ENCODE measurements at places on chromosomes 2 and 18.

GRCh38 chr2:144374163-144374661 lies 145.7 kb downstream of the ZEB2 start:
- DNase-seq: no peak

DNA sequence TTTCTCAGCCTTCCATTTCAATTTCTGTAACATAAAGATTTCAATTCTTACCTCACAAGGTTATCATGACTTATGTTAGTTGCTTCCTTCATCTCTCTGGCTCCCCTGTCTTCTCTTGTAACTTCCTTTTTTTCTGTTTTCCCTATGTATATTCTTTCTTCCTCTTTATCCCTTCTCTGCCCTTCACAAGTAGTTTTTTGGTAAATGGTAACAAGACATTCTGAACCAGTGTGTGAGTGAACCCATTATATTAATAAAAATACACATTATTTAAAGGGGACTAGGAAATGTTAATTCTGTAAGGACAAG lies 8.4 kb downstream of the ACSL3 start:
- no peak for DNase-seq

GRCh38 chr2:45532181-45532580 lies 78.9 kb downstream of the SRBD1 start:
- DNase-seq: no peak

GRCh38 chr2:176774766-176775451 lies 437.7 kb upstream of the HNRNPA3 start:
- DNase-seq: no peak

- DNase-seq: no peak
Measured at GRCh38 chr2:57802243-57802642, 244.4 kb upstream of the VRK2 start.

- DNase-seq: no peak
Measured at GRCh38 chr2:59868981-59869380, 684.5 kb downstream of the BCL11A start.

DNA sequence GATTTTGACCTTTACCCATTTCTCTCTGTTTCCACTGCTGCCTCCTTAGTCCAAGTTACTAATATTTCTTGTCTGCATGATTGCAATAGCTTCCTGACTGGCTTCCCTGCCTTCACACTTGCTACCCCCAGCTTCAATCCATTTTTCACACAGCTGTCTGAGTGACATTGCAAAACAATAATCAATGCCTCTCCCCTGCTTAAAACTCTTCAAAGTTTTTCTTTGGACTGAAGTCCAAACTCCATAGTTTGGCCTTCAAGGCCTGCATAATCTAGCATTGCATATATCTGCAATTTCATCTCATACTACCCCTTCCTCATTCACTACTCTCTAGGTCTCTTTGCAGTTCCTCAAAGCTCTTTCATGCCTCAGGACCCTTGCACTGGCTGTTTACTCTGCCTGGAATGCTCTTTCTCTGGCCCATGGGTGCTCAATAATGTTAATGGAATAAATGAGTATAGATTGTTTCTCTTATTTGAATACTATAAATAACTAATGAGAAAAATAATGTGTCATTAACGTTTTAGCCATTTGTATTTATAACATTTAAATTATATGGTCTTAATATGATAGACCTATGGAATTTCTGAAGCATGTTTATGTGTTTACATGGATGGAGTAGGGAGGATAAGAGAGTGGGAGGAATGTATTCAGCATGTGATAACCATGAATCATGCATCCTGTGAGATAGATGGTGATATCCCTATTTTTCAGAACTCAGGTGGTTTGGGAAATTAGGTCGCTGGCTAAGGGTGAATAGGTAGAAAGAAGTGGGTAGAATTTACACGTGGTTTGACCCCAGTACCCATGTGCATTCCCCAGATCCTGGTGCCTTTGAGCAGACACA lies 5.7 kb upstream of the TMEM178A start:
- no peak for DNase-seq

DNA sequence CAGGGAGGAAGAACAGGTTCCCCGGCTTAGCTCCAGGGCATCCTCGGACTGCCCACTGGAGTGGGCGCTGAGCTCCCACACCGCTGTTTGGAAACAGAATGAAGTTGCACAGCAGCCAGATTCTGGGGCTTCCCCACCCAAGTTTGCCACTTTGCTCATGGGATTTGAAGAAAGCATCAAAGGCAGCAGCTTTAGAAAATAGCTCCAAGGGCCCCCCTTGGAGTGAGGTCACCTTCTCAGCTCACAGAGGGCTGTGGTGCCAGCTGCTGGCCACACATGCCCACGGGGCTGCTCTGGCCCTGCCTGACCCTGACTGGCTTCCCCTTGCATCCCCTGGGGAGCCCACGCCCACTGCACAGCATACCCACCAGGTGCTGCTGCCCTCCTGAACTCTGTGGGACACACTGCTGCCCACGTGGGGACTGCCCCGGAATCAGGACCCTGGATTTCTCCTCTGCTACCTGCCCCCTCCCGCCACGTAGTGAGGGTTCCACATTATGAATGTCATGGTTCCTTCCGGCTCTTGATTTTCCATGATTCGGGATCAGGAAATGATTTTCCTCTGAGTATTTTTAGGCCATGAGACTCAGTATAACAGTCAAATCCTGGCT lies 70.3 kb downstream of the TGOLN2 start:
- no peak for DNase-seq

DNA sequence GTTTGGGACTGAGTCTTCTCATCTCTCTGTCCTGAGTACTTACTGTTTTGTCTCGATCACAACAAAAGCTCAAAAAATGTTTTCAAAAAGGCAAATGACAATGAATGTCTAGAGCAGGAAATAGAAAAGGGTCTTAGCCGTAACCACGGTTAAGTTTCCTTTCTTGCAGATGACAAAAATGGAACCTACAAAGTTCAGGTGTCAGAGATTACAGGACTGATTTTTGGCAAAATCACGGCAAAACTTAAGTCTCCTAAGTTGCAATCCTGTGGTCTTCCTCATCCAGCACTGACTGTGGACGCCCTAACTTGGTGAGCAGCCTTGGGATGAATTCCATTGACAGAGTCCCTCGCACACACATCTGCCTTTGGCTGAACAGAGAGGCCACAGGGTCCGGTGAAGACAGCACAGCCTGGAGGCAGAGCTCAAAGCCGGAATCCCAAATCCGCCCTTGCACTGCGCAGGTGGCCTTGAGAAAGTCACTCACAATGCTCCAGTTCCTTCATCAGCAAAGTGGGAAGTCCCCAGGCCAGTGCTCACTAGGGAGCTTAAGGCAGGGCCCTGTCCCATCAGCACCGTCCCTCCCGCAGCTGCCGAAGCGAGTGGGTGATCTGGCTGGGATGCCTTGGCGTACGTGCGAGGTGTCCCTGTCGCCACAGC lies 55.2 kb downstream of the EIPR1 start:
- no peak for DNase-seq

GRCh38 chr2:208645226-208645625 lies 238.6 kb downstream of the PTH2R start:
- no peak for DNase-seq

DNA sequence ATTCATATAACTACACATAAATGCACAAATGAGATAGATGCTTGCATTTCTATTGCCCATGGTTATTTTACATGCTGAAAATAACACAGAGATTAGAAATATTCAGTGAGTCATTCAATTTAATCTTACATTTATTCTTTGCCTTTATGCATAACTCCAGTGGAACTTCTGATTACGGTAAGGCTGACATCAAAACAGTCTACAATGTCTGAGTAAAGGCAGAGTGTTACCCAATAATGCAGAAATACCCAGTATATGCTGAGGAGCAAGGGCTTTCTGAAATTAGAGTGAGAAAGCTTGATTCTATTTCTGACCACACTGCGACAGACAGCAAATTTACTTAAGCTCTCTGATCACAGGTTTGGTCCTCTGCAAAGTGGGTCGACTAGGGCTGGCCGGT lies 9.2 kb downstream of the NMI start:
- no peak for DNase-seq

GRCh38 chr2:11996618-11997017 lies 250.2 kb downstream of the LPIN1 start:
- no peak for DNase-seq

DNA sequence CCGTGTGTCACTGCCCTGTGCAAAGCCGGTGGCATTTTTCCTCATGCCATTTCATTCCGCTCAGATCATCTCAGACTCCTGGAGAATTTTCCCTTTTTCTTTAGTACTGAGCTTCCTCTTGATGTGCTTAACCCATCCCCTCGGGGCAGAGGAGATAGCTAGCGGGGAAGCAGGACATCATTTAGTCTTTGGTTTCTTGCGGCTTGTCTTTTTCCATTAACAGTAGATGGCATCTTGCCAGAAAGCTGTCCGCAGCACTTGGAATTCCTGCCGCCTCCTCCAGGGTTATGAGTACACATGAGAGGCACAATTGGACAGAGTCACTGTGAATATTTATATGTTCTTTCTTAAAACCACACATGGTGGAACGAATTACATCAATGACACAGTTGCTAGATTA lies 226.6 kb downstream of the ALPK2 start:
- DNase-seq: no peak

GRCh38 chr2:227765788-227766372 lies 20.2 kb downstream of the SCYGR8 start:
- no peak for DNase-seq

- DNase-seq: no peak
Measured at GRCh38 chr2:236552212-236552542, 17.4 kb upstream of the ACKR3 start.

GRCh38 chr2:64914247-64914646 lies 75.0 kb upstream of the SLC1A4 start:
- DNase-seq: no peak

DNA sequence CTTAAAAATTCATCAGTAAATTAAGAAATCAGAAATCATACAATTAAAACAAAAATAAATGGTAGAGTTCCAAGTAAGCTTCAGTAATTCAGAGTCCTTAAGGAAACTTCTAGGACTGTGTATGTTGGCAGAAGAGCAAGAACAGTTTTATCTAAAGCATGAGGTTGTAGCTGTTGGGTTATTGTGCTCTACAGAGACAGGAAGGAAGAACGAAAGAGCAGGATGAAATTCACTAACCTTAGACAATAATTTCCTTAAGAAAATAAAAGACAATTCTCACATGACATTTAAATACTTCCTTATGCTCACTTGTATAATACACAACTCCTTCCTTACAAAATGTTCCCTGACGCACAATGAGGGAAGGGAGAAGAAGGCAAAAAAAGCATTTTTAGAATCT lies 133.4 kb downstream of the STK39 start:
- DNase-seq: no peak

GRCh38 chr2:105538840-105539239 lies 140.0 kb upstream of the FHL2 start:
- DNase-seq: no peak

DNA sequence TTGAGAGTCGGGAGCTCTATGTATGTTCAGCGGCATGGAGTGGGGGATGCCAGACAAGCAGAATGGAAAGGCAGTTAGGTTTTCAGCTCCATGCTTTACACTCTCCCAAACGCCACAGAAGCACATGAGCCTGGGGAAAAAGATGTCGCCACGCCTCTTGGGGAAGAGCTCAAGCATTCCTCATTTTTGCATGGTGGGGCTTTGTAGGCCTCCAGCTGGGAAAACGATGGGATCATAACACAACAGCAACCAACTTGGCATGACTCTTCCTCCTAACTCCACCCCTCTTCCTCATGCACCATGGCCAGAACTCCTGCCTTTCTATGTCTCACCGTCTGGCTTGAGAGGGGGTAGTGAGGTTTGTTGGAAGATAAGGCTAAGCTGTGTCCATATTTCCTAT lies 102.6 kb downstream of the PAX3 start:
- no peak for DNase-seq

DNA sequence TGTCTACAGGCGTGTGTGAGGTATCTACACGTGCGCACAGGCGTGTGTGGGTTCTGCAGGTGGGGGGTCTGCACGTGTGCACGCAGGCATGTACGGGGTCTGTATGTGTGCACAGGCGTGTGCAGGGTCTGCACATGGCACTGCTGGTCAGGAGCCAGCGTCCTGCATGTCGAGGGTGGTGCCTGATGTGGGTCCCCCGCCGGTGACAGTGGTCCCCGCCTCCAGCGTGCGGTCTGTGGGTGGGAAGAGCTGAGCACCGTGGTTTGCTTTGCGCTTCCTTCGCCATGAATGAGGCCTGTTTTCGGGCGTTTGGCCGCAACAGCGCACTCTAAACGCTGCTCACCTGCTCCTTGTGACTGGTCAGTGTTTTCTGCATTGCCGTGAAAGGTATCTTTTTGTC lies 57.2 kb downstream of the CTDP1 start:
- no peak for DNase-seq

GRCh38 chr2:102193074-102193473 lies 6.3 kb downstream of the IL1RL2 start:
- no peak for DNase-seq

- no peak for DNase-seq
Measured at GRCh38 chr18:61891894-61892293, 913 bp downstream of the RNF152 start.

DNA sequence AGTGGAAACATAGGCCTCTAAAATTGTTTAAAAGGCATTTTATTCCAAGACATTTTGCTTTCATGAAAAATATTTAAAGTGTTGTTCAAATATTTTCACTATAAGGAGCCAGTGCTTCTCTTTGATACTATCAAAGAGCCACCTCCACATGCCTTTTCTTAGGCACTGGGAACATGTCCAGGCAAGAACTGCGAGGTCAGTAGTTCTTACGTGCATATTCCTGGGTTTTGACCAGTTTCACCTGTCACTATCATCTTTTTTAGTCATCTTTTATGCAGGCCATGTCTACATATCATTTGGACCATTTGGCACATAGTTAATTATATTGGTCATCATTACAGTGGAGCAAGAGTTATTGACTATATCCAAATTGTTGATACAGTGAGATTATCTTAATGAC lies 195.3 kb downstream of the CCDC85A start:
- DNase-seq: no peak

GRCh38 chr18:79548986-79549637 lies 130.5 kb upstream of the CTDP1 start:
- DNase-seq: no peak

DNA sequence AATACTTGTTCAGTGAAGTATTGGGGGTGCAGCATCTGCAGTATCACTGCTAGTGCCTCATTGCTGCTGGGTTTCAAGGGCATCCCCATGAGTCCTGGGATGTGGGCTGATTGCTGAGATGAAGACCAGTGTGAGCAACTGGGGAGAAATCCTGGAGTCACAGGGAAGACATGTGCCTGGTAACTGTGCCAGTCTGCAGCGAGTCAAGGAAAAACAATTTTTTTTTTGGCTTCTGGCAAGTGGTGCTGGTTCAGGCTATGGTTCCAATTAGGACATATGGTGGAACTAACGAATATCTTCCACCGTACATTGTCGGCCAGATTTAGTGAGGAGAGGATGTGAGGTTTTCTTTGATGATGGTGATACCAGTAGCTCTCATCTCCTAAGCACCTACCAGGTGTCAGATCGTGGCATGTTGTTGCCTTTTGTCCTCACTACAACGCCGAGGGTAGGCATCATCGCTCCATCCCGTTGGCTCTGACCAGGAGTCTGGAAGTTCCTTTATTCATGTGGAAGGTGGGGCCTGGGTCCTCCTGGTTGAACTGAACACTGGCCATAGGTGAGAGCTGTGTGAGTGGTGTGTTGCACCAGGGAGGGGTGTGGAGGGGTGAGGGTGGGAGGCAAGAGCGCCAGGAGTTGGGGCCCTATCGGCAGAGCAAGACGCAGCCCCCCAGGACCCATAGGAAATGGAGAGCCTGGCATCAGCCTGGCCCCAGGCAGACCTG lies 118.0 kb upstream of the HS6ST1 start:
- DNase-seq: no peak

GRCh38 chr2:100248044-100248330 lies 74.3 kb downstream of the LONRF2 start:
- no peak for DNase-seq
